Left ventricle myocardium superior (tissue), 1 donor: ENCODE measurements at places on chromosomes 6 and 20.

GRCh38 chr6:105209950-105210706, 30.3 kb upstream of the POPDC3 start:
- no peak for DNase-seq

GRCh38 chr6:18088419-18089296, 33.8 kb downstream of the NHLRC1 start:
- no peak for DNase-seq

- DNase-seq, result peak; percentile 29
These were observed 149.5 kb downstream of the DOK5 start for GRCh38 chr20:54624706-54625390.

- DNase-seq, result no peak
These were observed 11.2 kb upstream of the SERPINB6 start for GRCh38 chr6:2982426-2983117.

DNA sequence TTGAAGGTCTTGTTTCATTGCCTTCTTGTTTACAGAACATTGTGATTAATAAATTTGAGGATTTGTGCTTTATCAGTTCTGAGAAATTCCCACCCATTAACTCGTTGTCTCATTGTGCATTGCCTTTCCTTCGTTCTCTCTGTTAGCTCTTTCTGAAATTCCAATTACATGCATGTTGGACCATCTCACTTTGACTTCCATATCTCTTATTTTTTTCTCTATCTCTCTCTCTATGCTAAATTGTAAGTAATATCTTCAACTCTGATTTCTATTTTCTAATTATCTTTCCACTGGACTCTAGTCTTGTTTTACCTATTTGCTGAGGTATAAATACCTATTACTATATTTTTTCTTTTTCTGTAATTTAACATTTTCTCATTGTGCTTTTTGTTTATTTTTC, 92.3 kb downstream of the SHLD1 start:
- DNase-seq, result no peak

- DNase-seq, result no peak
These were observed 68.6 kb downstream of the NRN1 start for GRCh38 chr6:5937936-5938706.

DNA sequence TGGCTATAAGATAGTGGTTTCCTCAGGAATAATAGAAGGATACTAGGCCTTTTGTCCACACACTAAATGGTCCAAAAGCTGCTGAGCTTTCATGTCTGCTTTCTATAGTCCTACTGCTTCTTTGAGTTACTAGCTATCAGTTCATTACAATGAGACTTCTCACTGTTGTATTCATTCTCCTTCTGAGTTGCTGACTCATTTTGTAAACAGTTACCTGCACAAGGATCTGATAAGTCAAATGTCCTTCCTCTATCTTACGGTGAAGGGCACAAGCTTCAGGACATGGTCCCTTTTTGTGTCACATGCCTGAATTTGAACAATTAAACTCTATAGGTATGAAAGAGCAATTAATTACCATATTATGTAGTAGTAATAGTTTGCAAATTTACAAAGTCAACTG, 90.5 kb downstream of the MAN1A1 start:
- DNase-seq, result no peak
